GM12878 (cell line): ENCODE measurements at places on chromosomes 2 and 18. TPM values are rescaled to one million over a fixed set of nuclear protein-coding genes. Genes with fewer than 3 reads are reported as not detected.

NCKAP5 gene
- 0.05 and 0.25 TPM in 2 replicates for polyA plus RNA-seq

GRCh38 chr2:12465631-12466135 lies 251.1 kb upstream of the TRIB2 start:
- DNase-seq, result no peak

DNA sequence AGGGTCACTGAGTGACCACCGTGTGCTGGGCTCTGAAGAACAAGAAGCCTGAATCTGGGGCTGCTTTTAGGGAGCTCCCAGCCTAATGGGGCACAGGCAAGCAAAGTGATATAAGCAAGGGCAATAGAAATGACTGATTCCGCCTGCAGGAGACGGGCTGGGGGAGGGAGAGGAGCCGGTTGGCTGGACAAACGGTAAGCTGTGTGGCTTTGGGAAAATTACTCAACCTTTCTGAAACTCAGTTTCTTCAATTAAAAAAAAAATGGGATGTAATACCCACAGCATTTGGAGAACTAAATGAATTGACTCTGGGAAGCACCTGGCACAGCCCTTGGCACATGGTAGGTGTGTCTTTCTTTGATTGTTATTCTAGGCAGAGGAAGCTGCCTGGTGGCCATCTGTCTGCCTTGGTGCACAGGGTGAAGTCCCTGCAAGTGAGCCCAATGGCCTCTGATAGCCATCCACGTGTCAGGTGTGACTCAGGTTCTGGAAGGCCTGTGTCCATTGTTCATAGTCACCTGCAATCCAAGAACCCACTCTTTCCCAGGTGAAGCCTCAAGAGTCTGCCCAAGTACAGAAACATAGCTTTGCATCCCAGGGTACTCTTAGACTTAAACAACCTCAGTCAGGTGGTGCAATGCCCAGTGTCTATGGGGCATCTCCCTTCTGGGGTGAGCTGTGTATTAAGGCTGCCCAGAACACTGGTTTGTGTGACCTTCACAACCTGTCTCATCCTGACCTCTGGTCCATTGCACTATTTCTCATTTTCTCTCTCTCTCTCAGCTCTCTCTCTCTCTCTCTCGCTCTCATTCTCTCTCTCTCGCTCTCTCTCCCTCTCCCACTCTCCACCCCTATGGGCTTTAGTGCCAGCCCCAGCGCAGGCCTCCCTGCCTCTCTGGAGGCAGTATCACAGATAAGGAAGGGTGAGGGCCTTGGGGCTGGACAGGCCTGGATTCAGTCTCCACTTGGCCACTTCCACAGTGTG lies 30.0 kb upstream of the NTSR2 start:
- no peak for DNase-seq

DNA sequence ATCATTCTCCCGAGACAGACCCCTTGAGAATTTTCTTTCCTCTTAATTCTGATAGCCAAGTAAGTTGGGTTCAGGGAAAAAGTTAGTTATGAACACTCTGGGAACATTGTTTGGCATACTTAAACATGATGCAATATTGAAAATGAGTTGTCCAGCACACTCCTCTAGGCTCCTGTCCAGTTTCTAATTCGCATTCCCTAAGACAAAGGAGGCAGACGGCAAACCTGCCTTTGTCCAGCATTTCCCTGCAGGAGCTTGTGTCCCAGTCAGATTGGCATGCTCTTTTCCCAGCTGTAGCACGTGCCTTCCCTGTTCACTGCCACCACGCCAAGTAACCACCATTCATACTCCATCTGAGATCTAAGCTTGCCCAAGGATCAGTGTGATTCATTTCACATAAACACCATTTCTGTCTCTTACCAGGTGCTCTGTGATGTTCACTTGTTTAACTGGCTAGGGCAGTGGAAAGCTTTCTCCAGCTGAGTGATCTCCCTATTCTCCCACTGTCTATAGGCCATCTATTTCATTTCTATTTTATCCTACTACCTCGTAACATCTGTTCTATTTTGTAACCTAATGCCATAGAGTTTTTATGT lies 150.0 kb upstream of the EPB41L3 start:
- DNase-seq, result no peak

- no peak for DNase-seq
Observed at GRCh38 chr2:137983581-137983980, 19.3 kb downstream of the HNMT start.

OSR1 gene
- polyA plus RNA-seq, result not detected in 2 replicates

DNA sequence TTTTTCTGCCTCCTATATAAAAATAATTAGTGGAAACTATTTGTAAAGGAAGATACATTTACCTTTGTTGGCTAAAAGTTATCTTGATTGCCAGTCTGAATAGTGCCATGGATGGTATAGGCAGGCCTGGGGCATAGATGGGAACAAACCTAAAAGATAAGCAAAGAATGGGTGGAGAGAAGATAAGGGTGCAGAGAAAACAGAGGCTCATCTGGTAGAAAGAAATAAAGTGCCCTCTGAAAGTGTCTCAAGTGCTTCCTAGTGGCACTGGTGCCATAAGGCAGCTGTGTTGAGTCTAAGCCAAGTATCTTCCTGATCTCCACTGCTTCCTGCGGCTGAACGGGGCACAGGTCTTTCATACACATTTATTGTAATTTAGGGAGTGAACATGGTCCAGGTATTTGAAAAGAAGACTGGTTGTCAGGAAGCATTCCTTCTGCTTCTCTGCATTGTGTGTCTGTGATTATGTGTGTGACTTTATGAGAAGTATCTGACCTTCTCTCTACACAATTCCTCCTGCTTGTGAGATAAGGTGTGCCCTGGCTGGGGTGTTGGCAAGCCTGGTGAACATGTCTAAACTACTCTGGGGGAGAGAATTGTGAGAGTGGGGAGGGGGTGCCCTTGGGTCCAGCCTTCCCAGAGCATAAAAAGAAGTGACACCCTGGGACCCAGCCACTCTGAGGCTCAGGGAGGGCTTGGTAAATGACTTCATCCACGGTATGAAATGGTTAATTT lies 280.5 kb downstream of the CAMKMT start:
- no peak for DNase-seq

DNA sequence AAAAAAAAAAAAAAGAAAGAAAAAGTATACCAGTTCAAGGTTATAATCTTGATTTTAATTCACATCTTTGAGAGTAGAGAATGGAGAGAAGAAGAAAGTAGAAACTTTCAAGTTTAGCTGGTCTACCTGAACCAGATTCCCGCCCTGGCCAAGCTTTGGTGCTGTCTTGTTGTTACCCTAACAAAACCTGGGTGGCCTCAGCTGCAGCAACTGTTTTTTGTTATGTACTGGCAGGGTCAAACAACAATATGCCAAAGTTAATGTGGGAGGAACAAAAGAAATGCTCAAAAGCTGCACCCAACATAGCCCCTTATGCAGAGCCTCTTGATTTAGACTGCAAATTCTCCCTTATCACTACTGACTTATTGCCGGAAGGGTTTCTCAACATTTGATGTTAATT lies 165.3 kb upstream of the TFPI start:
- no peak for DNase-seq

DNA sequence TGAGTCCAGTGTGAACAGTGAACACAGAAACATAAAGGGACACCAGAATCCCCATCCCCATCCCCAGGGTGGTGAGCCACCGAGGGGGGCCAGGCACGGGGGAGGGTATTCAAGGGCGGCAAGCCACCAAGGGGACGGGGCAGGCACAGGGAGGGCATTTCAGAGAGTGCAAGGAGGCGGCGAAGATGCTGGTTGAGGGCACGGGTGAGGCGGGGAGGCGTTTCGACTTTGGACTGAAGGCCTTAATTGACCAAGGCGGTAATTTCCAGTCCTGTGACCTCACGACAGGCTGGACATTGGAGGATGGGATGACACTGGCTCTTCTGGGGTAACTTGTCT lies 70.4 kb downstream of the ODC1 start:
- no peak for DNase-seq

DOK1 gene
- 83.6 and 89.4 TPM in 2 replicates for polyA plus RNA-seq

GORASP2 gene
- polyA plus RNA-seq, result 128 and 132 TPM in 2 replicates

DNA sequence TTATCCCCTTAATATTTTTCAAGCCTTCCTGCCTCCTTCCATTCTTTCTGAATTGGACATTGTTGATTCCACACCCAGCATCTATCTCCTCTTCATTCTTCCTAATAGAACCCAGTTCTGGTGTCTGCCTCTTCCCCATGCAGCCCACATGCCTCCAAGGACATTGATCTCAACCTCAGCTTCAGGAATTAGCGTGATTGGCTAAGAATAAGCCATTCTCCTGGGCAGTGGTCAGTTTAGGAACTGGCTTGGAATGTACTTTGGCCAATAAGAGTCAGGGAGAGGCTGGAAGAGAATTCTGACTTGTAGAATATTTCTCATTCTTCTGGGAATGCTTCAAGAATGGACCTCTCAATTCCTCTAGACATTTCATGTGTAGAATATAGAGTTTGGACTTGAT lies 25.9 kb upstream of the GCC2 start:
- DNase-seq, result no peak

- no peak for DNase-seq
Observed at GRCh38 chr2:219457784-219458369, 23.2 kb downstream of the SPEG start.

COX7A2L gene
- polyA plus RNA-seq, result 230 and 242 TPM in 2 replicates

GRCh38 chr18:5424903-5425664 lies 118.7 kb downstream of the EPB41L3 start:
- DNase-seq, result no peak

DNA sequence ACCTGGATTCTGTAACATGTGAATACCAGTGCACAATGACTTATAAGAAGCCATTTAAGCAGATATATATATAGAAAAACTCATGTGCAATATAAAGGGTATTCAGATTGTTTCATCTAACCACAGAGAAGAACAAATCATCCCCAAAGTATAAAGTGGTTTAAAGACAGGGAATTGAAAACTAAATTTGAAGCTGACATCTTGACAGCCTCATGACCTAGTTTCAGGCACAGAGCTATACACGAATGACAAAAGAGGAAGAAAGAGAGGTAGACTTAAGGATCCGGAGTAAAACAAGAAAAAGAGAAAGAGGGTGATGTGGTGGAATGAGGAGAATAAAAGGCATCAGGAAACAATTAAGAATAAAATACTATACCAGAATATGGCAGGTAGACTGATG lies 194.5 kb downstream of the EPHA4 start:
- DNase-seq, result peak; percentile 9

SLC4A5 gene
- 0.89 and 0.97 TPM in 2 replicates for polyA plus RNA-seq

LINC00305 gene
- polyA plus RNA-seq, result not detected in 2 replicates

CD8A gene
- not detected in 2 replicates for polyA plus RNA-seq

DLGAP1 gene
- 2.1 and 3.3 TPM in 2 replicates for polyA plus RNA-seq

- no peak for DNase-seq
Observed at GRCh38 chr2:142710336-142710735, 167.1 kb upstream of the KYNU start.

DNA sequence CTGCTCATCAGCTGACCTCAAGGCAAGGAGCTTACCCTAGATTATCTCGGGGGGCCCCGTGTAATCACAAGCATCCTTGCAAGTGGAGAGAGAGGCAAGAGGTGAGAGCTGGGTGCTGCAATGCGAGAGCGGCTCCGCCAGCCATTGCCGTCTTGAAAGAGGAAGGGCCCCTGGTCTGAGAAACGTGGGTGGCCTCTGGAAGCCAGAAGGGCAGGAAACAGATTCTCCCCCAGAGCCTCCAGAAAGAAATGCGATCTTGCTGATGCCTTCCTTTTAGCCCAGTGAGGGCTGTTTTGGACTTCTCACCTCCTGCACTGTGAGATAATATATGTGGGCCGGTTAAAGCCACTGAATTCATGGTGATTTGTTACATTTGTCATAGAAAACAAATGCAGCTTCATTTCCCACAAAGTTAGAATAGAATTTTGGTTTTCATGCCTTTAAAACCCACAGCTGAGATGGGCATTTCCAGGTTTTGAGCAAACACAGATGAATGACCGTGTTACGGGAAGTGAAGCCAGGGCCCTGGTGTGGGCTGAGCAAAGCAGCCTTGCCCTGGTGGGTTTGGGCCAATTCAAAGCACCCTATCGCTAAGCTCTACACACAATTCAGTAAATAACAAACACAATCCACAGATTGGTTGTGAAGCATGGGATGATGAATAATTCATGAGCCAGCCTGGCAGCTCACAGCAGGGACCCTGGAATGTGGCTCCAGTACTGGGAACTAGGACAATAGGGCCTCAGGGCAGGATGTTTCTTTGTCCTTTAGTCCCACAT lies 319.9 kb upstream of the HS6ST1 start:
- no peak for DNase-seq
